ENCODE measurements at places on chromosomes 5 and 9. TPM values are rescaled to one million over a fixed set of nuclear protein-coding genes. Genes with fewer than 3 reads are reported as not detected.

- peaks cover 23% of the 10 kb centered on the region for H3K36me3 ChIP-seq
- no peaks in the 10 kb centered on the region for H3K27me3 ChIP-seq
- DNase-seq, result no peak
- H3K27ac ChIP-seq, result no peak overlapping the region
- no peak overlapping the region for H3K4me3 ChIP-seq
Measured at GRCh38 chr5:179124273-179124852, 64.2 kb downstream of the ZNF354C start.

DNA sequence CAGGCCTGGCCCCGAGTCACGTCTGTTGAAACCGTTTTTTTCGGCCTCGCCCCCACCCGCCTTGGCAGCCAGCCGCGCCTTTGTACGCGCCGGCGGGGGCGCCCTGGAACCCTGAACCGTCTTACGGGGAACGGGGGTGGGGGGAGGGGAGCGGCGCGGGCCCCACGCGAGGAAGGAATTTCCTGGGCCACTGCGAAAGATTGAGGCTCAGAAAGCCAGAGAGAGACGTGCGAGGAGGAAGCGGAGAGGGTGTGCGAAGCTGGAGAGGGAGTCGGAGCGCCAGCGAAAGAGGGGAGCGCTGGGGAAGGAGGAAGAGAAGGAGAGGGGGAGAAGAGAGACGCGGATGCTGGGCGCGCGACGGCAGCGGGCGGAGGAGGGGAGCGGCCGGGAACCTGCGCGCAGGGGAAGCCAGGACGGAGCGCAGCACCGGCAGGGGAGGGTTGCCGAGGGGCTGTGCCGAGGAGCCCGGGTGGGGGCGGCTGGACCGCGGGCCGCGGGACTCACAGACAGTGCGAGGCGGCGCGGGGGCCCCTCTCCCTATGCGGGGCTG is 4.6 kb upstream of the PRDM12 start:
- peaks cover 4% of the 10 kb centered on the region for H3K4me1 ChIP-seq
- no peak overlapping the region for H3K27ac ChIP-seq
- no peak for DNase-seq
- peaks cover 83% of the 10 kb centered on the region for H3K27me3 ChIP-seq

DNA sequence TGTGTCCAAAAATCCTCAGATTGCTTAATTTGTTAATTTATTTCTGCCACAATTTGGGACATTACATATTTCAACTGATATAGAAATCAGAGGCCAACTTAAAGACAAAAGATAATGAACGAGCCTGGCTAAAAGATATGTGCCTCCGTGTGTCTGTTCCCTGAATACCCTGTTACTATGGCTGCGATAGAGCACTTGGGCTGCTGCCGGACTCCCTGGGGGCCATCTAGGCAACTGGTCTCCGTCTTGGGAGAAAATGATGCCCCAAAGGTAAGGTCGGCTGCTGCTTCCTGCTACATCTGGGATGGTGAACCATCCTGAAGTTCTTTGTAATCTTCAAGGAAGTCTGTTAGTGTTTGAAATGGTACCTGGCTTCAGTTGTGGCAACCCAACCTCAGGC is 72.0 kb downstream of the RCL1 start:
- H3K4me3 ChIP-seq, result no peak overlapping the region
- H3K27me3 ChIP-seq, result no peaks in the 10 kb centered on the region
- no peak overlapping the region for H3K27ac ChIP-seq

- DNase-seq, result peak; percentile 16
- no peak overlapping the region for H3K4me3 ChIP-seq
- H3K36me3 ChIP-seq, result no peaks in the 10 kb centered on the region
- H3K27ac ChIP-seq, result no peak overlapping the region
Measured at GRCh38 chr5:144139586-144139985, 30.9 kb downstream of the YIPF5 start.

DNA sequence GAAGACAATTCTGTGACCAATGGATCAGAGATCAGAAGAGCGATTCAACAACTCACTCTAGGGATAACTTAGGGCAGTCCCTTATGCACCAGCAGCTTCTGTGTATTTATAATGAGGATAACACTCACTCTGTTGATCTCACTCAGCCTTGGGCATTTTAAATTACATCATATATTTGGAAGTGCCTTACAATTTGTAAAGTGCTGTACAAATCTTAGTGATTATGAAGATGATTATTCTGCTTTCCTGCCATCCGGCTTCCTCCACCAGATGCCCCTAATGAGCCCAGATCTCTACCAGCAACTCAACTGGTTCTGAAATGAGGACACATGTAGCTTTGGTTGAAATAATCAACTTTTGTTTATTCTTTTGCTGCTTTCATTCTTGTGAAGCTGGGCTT is 105.3 kb downstream of the PCSK1 start:
- DNase-seq, result no peak
- H3K4me3 ChIP-seq, result no peak overlapping the region
- no peak overlapping the region for H3K27ac ChIP-seq
- no peaks in the 10 kb centered on the region for H3K27me3 ChIP-seq

DNA sequence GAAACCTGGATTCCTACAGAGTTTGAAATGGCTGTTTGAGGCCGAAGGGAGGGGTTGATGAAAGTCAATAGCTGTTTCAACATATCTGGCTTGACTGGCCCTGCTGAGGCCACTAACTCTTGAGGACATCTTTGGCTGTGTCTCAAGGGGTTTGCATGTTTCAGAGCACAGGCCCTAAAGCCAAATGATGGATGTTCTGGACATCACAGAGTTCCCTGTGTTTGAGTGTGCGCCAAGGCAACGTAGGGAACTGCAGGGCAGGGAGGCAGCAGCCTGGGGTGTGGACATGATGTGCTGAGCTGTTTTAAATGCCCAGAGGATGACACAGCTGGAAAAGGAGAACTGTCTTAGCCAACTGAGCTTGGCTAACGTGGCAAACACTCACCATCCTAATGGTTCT is 89.6 kb downstream of the RAPGEF1 start:
- H3K27ac ChIP-seq, result peak overlapping the region; percentile 42
- peaks cover 20% of the 10 kb centered on the region for H3K36me3 ChIP-seq
- no peaks in the 10 kb centered on the region for H3K27me3 ChIP-seq
- DNase-seq, result no peak

GRCh38 chr5:95235439-95235982 is 49.4 kb downstream of the MCTP1 start:
- H3K27me3 ChIP-seq, result no peaks in the 10 kb centered on the region
- DNase-seq, result no peak
- no peak overlapping the region for H3K4me3 ChIP-seq
- no peak overlapping the region for H3K27ac ChIP-seq

- no peak overlapping the region for H3K4me3 ChIP-seq
- H3K27me3 ChIP-seq, result peaks cover 3% of the 10 kb centered on the region
- H3K27ac ChIP-seq, result no peak overlapping the region
- no peaks in the 10 kb centered on the region for H3K4me1 ChIP-seq
- H3K36me3 ChIP-seq, result no peaks in the 10 kb centered on the region
Measured at GRCh38 chr5:140796718-140797095, 2.1 kb downstream of the PCDHA2 start.

DNA sequence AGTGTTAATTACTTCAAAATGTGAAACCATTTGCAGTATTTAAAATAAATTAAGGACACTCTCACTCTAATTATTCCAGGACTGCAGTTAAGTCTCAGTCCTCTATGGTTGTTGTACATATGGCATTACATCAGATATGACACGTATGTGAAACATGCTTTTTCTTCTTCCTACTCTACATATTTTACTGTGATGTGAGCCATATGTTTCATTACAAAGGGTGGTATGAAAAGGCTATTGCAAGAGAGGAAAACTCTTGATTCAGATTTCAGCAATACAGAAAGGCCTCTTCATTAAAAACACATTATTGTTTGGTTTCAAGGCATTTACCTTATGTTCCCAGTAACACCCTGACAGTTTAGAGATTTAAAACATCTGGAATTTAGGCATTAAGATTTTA is 964.5 kb upstream of the DMAC1 start:
- H3K4me3 ChIP-seq, result no peak overlapping the region

DNA sequence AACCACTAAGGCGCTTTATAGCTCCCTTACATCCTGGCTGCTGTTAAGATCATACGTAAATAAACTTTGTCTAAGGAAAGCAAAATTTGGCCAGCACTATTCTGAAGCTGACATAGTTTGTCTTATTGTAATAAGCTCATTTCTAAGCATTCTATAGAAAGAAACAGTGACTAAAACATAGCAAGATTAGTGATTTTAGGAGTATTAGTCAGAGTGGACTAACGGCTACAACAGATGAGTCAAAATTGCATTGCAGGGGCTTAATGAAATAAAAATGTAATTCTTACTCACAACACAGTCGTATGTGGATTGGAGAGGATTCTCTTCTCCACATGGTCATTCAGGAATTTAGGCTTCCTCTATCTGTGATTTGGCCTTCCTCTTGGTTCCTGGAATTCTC is 347.6 kb downstream of the GADD45G start:
- peaks cover 5% of the 10 kb centered on the region for H3K4me1 ChIP-seq
- no peak overlapping the region for H3K4me3 ChIP-seq
- no peak overlapping the region for H3K27ac ChIP-seq
- DNase-seq, result no peak

DNA sequence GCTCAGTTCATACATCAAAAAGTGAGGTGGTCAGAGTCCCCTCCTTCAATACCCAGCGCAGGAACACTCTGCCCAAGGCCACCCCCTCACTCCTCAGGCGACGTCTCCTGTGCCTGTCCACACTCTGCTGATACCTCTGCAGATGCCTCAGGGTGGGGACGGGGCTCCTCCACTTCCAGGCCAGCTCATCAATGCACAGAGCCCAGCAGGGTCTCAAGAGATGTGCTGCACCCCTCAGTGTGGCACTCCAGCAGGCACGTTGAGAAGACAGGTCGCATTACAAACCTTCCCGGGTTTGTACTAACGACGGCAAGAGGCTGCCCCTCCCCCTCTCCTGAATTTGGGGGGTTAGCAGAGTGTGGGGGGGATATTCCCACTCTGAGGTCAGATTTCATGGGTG is 128.5 kb downstream of the ZNF354C start:
- no peak overlapping the region for H3K27ac ChIP-seq
- H3K4me1 ChIP-seq, result no peaks in the 10 kb centered on the region
- H3K36me3 ChIP-seq, result no peaks in the 10 kb centered on the region
- H3K4me3 ChIP-seq, result no peak overlapping the region
- H3K27me3 ChIP-seq, result no peaks in the 10 kb centered on the region
- DNase-seq, result no peak

DNA sequence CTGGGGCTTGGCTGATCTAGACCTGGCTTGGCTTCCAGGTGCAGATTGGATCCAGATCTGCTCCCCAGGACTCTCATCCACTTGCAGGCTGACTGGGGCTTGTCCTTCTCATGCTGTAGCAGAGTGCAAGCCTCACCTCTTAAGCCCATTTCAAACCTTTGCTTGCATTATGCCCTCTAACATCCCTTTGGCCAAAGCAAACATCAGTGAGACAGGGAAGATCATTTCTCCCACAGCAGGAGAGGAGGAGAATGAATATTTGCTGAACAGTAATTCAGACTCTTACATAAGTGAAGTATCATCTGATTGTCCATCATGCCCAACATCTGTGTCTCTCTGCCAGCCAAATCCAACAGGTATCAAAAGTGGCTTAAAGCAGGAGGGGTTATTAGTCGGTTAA is 194.9 kb downstream of the C9orf152 start:
- no peak for DNase-seq
- no peak overlapping the region for H3K4me3 ChIP-seq
- H3K27ac ChIP-seq, result no peak overlapping the region
- no peaks in the 10 kb centered on the region for H3K4me1 ChIP-seq
- H3K36me3 ChIP-seq, result no peaks in the 10 kb centered on the region
- H3K27me3 ChIP-seq, result no peaks in the 10 kb centered on the region

- peaks cover 3% of the 10 kb centered on the region for H3K36me3 ChIP-seq
- peaks cover 18% of the 10 kb centered on the region for H3K4me1 ChIP-seq
Measured at GRCh38 chr5:39064450-39064849, 9.7 kb downstream of the RICTOR start.

DNA sequence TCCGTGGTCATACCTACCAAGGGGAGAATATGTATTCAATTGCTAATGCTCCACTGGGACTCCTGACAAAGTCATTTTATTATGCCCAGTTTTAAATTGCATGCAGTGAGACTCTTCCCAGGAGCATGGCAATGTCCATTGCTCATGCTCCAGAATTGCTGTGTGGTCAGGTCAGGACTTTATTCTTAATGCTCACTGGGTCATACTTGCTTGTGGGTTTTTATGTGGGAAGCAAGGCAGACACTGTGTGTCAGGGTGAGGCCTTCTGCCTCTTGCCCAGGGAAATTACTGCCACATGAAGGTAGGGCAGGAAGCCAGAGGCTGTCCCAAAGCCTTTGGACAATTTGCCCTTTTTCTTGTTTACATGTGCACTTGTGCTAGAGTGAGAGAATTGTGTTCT is 164.6 kb upstream of the MEF2C start:
- no peak overlapping the region for H3K4me3 ChIP-seq
- no peak overlapping the region for H3K27ac ChIP-seq
- H3K27me3 ChIP-seq, result no peaks in the 10 kb centered on the region
- no peak for DNase-seq
- no peaks in the 10 kb centered on the region for H3K36me3 ChIP-seq

- H3K27me3 ChIP-seq, result no peaks in the 10 kb centered on the region
- H3K27ac ChIP-seq, result peak overlapping the region; percentile 14
- no peak for DNase-seq
- no peaks in the 10 kb centered on the region for H3K4me1 ChIP-seq
Measured at GRCh38 chr9:112041536-112042243, 133.4 kb downstream of the SUSD1 start.

DNA sequence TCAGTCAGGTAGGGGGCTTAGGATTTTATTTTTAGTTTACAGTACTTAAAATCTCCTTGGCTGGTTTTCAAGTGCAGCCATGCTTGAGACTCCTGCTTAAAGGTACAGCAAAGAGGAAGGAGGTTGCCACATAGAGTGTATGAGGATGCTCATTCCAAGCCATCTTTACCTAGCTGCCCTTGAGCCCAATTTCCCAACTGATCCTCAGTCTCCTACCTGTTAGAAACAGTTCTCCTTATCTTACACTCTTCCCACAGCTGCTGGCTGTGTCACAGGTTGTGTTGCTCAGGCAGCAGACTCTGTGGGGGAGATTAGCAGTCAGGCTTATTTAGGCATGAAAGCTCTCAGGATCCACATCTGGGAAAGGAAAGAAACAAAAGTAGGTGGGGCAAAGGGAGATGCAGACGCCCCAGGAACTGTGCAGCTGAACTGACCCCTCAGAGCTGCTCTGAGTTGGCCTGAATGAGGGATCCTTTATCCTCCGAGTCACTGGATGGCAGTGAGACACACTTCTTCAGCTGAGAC is 95.1 kb downstream of the NMUR2 start:
- H3K27me3 ChIP-seq, result no peaks in the 10 kb centered on the region
- H3K4me1 ChIP-seq, result no peaks in the 10 kb centered on the region
- no peak overlapping the region for H3K4me3 ChIP-seq
- H3K27ac ChIP-seq, result no peak overlapping the region
- DNase-seq, result no peak

- no peaks in the 10 kb centered on the region for H3K36me3 ChIP-seq
- no peak overlapping the region for H3K4me3 ChIP-seq
- peaks cover 32% of the 10 kb centered on the region for H3K4me1 ChIP-seq
- no peak for DNase-seq
- H3K27ac ChIP-seq, result no peak overlapping the region
Measured at GRCh38 chr5:116654925-116655324, 80.3 kb upstream of the SEMA6A start.

- no peak overlapping the region for H3K27ac ChIP-seq
- H3K36me3 ChIP-seq, result no peaks in the 10 kb centered on the region
- DNase-seq, result no peak
- H3K4me3 ChIP-seq, result no peak overlapping the region
- H3K4me1 ChIP-seq, result no peaks in the 10 kb centered on the region
Measured at GRCh38 chr5:137507150-137507549, 8.0 kb upstream of the SPOCK1 start.

- no peaks in the 10 kb centered on the region for H3K27me3 ChIP-seq
- H3K27ac ChIP-seq, result no peak overlapping the region
- DNase-seq, result no peak
- no peaks in the 10 kb centered on the region for H3K4me1 ChIP-seq
Measured at GRCh38 chr5:58076483-58077257, 383.2 kb downstream of the PLK2 start.

The ASS1 gene
- total RNA-seq, result 111 TPM

The CPEB4 gene
- total RNA-seq, result 62.2 TPM

The PCSK1 gene
- 2.2 TPM for total RNA-seq

The RGS3 gene
- total RNA-seq, result 91.8 TPM

The BARHL1 gene
- total RNA-seq, result not detected

Data from lung (tissue), 17 donors.